ENCODE measurements at places on chromosomes 1 and 21. TPM values are rescaled to one million over a fixed set of nuclear protein-coding genes. Genes with fewer than 3 reads are reported as not detected.

The TTC24 gene
- total RNA-seq, result not detected

DNA sequence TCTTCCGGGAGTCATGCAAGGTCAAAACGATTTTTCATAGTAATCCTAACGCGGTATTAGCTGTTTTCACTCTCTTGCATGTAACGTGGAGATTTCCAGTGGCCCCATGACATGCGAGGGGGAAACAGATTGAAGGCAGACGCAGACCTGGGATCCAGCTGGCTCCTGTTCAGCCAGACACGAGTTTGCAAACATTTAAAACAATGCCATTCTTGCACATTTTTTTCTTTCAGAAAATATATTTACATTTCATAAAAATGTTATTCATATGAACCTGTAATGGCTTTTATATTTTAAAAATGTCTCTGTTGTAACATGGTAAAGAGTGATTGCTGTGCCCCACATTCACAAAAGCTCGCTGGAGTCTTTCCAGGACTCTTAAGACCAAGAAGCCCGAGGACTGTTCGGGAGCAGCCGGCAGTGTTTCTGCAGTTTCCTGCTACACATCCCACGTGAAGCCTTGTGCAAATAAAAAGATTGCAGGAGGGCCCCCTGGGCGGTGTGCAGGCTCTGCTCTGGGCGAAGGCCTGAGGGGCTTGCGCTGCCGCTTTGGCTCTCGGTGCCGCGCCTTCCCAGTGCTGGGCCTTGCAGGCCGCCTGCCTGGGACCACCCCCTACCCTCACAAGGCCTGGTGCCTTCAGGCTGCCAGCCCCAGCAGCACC lies 184.9 kb downstream of the DYRK1A start:
- DNase-seq, result no peak

The KLHDC8A gene
- total RNA-seq, result not detected

The NBPF6 gene
- 0.33 TPM for total RNA-seq

GRCh38 chr1:87121711-87122163 lies 206.9 kb upstream of the LMO4 start:
- no peak for DNase-seq

The SLAMF1 gene
- total RNA-seq, result 0.64 TPM

DNA sequence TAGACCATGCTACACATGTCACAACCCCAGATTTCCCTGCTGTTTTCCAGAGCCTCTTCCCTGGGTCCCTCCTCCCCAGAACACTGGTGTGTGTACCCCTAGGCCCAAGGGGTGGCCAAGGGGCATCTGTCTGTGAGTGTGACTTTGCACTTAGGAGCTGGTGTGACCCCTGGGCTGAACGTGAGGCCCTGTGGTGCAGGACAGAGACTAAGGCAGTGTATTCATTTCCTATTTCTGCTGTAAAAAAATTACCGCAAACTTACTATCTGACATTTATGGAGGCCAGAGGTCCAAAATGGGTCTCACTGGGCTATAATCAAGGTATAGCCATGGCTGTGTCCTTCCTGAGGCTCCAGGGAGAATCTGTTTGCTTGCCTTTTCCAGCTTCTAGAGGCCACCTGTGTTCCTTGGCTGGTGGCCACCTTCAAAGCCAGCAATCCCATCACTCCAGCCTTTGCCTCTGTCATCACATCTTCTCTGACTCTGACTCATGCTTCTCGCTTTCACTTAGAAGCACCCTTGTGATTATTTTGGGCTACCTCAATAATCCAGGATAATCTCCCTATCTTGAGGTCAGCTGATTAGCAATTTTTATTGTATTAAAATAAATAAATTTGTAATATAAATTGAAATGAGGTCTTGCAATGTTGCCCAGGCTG lies 24.0 kb upstream of the ELOA start:
- no peak for DNase-seq

DNA sequence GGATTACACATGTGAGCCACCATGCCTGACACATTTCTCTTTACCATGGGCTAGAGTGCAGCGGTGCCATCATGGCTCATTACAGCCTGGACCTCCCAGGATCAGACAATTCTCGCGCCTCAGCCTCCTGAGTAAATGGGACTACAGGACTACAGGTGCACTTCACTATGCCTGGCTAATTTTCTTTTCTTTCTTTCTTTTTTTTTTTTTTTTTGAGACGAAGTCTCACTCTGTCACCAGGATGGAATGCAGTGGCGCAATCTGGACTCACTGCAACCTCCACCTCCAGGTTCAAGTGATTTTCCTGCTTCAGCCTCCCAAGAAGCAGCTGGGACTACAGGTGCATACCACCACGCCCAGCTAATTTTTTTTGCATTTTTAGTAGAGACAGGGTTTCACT lies 14.8 kb upstream of the KIF1B start:
- DNase-seq, result no peak

DNA sequence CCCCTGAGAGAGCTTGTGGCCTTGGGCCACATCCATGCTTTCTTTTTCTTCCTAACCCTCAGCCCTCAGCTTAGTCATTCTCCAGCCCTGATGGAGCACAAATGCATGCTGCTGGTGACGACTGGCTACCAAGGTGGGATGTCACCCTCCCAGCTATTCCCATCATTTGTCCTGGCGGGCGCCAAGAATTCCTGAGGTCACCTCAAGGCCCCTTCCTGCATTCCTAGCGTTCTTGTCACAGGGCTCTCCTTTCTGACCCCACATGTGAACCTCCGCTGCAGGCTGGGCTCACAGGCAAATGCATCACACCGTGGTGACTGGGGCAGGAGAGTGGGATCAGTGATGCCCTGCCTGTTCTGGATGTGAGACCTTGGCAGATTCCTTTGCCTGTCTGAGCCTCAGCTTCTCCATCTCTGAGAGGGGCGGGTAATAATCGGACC lies 53.4 kb upstream of the IFFO2 start:
- peak; percentile 76 for DNase-seq

GRCh38 chr1:101278845-101279244 lies 42.0 kb downstream of the S1PR1 start:
- no peak for DNase-seq

DNA sequence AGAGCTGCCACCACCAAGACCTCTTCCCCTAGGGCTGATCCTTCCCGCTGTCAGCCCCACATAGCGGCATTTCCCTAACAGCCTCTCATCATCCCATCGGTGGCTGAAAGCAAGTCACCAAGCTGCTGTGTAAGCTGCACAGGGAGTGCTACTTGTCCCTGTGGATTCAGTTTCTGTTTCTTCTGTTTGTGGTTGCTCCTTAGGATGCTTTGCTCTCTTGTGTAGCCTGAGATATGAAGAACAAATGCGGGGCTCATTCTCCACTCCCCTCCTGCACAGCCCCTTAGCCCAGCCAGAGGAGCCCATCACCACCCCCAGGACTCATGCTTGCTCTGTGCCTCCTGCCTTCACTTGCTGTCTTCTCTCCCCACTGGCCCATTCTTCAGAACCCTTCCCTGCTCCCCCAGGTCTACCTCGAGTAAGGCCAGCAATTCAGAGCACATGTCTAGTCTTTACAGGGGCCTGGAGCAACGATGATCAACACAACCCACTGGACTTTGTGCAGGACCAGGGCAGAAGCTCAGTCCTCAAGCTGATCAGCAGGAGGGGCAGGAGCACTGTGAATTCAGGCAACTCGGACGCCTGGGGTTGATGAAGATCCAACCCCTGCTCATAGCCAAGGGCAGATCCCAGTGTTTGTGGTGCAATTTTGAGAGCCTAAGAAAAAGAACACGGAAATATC lies 82.6 kb upstream of the GALNT2 start:
- DNase-seq, result no peak

DNA sequence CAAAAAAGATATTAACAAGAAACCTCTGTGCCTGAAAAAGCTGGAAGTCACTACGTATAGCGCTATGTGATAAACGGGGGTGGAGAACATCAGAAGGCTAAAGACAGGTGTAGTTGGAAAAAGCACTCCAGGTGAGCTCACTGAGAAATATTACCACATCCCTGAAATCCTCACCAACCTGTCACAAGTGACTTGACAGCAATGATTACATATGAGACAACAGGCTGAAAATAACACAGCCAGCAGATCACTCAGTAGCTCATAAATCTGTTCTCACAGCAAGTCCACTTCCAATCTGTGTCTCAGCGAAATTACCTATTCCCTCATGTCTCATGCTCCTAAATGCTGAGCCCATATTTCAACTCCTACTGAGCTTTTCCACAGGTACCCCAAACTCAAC lies 120.5 kb downstream of the UBR4 start:
- DNase-seq, result no peak

DNA sequence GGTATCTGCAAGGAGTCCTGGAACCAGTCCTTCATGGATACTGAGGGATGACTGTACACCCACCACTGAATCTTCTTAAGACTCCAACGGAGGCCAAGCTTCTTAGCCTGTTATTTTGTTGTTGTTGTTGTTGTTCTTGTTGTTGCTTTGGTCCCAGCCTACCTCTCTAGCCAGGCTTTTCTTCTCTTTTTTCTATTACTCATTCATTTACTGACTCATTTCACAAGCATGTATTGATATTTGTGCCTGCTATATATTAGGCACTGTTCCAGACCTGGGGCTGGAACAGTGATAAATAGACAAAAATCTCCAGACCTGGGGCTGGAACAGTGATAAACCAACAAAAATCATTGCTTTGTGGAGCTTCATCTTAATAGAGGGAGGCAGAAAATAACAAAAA lies 20.4 kb downstream of the CENPF start:
- no peak for DNase-seq

DNA sequence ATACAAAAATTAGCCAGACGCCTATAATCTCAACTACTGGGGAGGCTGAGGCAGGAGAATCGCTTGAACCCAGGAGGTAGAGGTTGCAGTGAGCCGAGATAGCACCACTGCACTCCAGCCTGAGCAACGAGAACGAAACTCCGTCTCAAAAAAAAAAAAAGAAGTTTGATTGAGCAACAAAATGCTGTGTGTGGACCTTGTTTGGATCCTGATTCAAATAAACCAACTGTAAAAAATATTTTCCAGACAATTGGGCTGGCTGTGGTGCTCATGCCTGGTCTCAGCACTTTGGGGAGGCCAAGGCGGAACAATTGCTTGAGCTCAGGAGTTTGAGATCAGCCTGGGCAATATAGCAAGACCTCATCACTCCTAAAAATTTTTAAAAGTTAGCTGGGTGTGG lies 16.8 kb downstream of the PTAFR start:
- DNase-seq, result no peak

DNA sequence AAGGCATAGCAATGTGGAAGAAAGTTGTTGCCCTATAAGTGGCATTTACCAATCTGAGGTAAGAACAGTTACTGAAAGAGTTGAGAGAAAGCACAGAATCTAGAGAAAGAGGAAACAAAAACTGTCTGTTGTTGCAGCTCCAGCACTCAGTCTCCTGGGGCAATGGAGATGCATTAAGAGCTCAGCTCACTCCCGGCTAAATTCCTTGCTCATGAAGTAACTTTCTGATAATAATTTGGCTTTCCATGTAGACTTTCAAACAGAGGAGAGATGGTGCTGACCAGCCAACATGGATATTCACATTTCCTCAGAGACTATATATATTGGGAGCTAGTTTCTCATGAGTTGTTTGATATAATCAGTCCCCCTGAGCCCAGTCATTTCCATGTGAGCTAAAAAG lies 135.3 kb downstream of the GDAP2 start:
- no peak for DNase-seq

The CSTB gene
- total RNA-seq, result 12.1 TPM

DNA sequence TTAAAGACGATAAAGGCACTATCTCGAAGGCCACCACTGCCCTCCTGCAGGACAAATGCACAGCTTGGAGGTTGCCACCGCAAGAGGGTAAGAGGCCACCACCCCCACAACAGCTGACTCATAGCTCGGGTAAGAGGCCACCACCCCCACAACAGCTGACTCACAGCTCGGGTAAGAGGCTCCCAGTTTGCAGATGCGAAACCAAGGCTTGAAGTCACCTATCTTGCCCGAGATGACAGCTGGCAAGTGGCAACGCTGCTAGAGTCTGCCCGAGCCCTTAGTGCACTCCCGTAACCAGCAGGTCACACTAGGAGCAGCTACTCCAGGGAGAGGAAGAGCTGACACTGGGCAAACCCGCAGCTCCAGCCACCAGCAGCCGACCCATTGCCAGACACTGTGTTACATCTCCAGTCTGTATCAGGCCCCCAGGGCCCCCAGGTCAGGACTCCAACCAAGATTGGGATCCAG lies 17.1 kb upstream of the SPSB1 start:
- DNase-seq, result no peak

DNA sequence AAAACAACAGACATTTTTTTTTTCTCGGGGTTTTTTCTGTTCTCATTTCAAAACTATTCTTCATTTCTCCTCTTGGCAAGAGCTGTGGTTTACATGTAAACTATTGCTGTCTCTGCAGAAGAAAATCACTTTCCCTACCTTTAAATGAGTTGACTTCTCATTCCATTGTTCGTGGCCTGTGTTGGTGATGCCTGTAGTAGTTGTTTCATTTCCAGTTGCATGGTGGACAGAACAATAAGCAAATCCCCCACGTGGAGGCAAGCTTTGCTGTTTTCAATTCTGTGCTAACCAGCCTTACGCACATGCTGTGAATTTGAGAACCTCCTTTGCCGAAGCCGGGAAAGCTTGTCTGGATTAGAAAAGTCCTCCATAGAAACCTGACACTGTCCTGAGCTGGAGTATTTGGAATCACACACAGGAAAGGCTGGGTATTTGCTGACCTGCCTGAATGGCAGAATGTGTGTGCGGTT lies 26.2 kb upstream of the MAP3K7CL start:
- DNase-seq, result no peak

- DNase-seq, result peak; percentile 92
Measured at GRCh38 chr1:1079408-1080121, 5.5 kb upstream of the RNF223 start.

The OR2T35 gene
- total RNA-seq, result not detected

DNA sequence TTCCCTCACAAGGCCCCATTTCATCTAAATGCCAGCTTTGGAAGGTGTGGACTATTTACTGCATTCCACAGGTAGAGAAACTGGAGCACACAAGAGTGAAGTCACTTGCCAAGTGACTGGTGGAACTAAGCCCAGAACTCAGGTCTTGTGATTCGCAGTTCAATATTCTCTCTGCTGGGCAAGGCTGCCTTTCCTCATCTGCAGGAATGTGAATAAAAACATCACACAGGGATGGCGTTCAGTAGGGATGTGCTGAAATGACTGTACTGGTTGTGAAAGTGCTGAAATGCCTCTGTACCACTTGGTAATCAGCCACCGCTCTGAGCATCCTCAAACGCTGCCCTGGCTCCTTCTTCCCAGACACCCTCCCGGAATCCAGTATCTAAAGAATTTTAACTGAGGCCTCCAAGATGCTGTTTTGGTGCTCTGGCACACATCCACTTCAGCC lies 145.6 kb downstream of the HIVEP3 start:
- DNase-seq, result peak; percentile 94
